ENCODE measurements at places on chromosomes 4 and X.

DNA sequence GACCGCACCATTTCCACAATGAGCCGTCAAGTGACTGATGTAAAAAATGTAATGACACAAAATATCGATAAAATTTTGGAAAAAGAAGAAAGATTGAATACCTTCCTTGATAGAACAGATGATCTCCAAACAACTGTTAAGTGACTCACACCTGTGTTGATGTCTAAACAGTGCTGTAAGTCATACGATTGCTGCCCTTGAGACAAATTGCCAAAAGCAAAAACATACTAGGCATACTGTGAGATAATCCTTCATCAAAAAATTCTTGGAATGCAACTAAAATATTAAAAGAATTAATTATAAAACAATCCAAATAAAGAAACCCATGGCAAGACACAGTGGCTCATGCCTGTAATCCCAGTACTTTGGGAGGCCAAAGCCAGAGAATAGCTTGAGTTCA is 53.4 kb downstream of the HNRNPD start:
- no peak overlapping the region for H3K4me3 ChIP-seq
- no peaks in the 10 kb centered on the region for H3K4me1 ChIP-seq
- DNase-seq = no peak
- H3K36me3 ChIP-seq = no peaks in the 10 kb centered on the region

GRCh38 chrX:148495176-148495575 is 5.2 kb upstream of the AFF2 start:
- H3K27me3 ChIP-seq = no peaks in the 10 kb centered on the region
- H3K4me1 ChIP-seq = peaks cover 1% of the 10 kb centered on the region
- no peak overlapping the region for H3K27ac ChIP-seq
- no peak for DNase-seq
- no peak overlapping the region for H3K4me3 ChIP-seq
- H3K36me3 ChIP-seq = no peaks in the 10 kb centered on the region

- H3K36me3 ChIP-seq = no peaks in the 10 kb centered on the region
- DNase-seq = peak; percentile 68
- no peak overlapping the region for H3K27ac ChIP-seq
- H3K27me3 ChIP-seq = peaks cover 4% of the 10 kb centered on the region
- no peaks in the 10 kb centered on the region for H3K4me1 ChIP-seq
Measured at GRCh38 chr4:138680989-138681604, 334.5 kb upstream of the NOCT start.

GRCh38 chrX:96578781-96579180 is 105.9 kb upstream of the DIAPH2 start:
- no peaks in the 10 kb centered on the region for H3K36me3 ChIP-seq
- no peak overlapping the region for H3K4me3 ChIP-seq
- DNase-seq = no peak
- H3K27ac ChIP-seq = no peak overlapping the region
- H3K27me3 ChIP-seq = no peaks in the 10 kb centered on the region
- no peaks in the 10 kb centered on the region for H3K4me1 ChIP-seq

GRCh38 chrX:44828008-44828605 is 15.7 kb upstream of the DUSP21 start:
- no peaks in the 10 kb centered on the region for H3K36me3 ChIP-seq
- no peaks in the 10 kb centered on the region for H3K27me3 ChIP-seq
- no peaks in the 10 kb centered on the region for H3K4me1 ChIP-seq
- no peak overlapping the region for H3K4me3 ChIP-seq
- DNase-seq = no peak

DNA sequence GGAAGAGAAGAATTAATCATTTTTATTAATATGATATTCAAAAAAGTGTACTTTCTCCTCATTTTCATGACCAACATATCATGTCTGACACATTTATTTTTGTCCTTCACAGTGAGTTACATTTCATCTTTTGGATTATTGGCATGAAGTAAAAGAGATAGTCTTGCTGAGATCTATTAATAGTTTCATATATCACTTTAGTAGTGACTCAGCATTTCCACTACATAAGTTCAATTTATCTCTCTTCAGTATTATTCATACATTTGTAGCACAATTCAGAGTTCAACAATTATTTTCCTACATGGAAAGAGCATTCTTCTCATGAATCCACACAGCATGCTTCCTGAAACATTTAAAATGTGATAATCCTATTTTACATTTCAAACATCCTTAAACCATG is 1461.1 kb downstream of the TECRL start:
- no peaks in the 10 kb centered on the region for H3K4me1 ChIP-seq
- no peaks in the 10 kb centered on the region for H3K27me3 ChIP-seq
- H3K27ac ChIP-seq = no peak overlapping the region
- H3K4me3 ChIP-seq = no peak overlapping the region
- H3K36me3 ChIP-seq = no peaks in the 10 kb centered on the region
- DNase-seq = no peak

- no peak overlapping the region for H3K27ac ChIP-seq
- no peak for DNase-seq
- H3K4me3 ChIP-seq = no peak overlapping the region
Measured at GRCh38 chr4:6701371-6701770, 7.7 kb downstream of the S100P start.

- no peak overlapping the region for H3K27ac ChIP-seq
- no peaks in the 10 kb centered on the region for H3K36me3 ChIP-seq
- no peaks in the 10 kb centered on the region for H3K4me1 ChIP-seq
- H3K27me3 ChIP-seq = no peaks in the 10 kb centered on the region
- DNase-seq = no peak
Measured at GRCh38 chr4:2079006-2079405, 19.9 kb downstream of the NAT8L start.

GRCh38 chr4:40548256-40548655 is 81.4 kb downstream of the RBM47 start:
- no peak overlapping the region for H3K4me3 ChIP-seq
- no peak for DNase-seq
- H3K27ac ChIP-seq = no peak overlapping the region
- no peaks in the 10 kb centered on the region for H3K27me3 ChIP-seq

DNA sequence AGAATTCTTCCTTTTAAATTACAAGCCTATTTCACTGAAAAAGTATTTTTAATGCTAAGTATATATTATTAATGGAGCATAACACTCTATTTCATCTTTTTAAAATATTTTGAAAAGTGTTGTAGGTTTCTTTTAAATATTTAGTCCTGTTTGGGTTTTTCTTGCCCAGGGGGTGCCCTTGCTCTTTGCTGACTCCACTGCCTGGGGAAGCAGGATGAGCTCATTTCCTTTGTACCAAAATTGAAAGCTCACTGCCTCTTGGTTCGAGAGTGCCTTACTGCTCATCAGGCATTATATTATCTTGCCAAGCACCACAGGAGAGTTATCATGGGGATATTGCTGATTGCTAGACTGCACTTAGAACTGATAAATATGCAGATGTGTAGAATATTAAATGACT is 819.2 kb downstream of the PCDH18 start:
- no peak for DNase-seq
- H3K27ac ChIP-seq = no peak overlapping the region
- H3K4me1 ChIP-seq = no peaks in the 10 kb centered on the region
- H3K27me3 ChIP-seq = no peaks in the 10 kb centered on the region
- H3K4me3 ChIP-seq = no peak overlapping the region

DNA sequence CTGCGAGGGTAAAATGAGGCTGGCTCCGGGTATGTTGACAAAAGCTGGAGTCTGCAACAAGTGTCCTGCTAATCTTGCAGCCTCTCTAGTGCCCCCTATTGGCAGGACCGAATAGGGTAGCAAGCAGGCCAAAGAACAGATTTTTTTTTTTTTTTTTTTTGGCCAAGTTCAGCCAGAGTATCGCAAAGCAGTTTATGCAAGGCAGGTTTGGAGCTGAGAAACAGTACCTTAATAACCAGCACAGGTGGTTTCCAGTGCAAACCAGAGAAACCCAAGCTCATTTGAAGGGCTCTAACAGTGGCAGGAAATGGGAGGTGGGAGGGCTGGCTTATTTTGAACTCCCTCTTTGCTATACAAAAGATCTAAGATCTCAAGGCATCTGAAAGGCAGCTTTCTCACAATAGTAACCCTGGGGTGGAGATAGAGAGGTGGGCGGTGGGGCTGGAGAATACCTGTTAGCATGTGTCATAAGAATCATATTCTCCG is 38.2 kb upstream of the OCIAD2 start:
- DNase-seq = no peak
- H3K36me3 ChIP-seq = no peaks in the 10 kb centered on the region
- H3K4me3 ChIP-seq = no peak overlapping the region

Measured in B cell (primary cell).